Activated naive CD4-positive, alpha-beta T cell (primary cell): ENCODE measurements at places on chromosomes 5 and 9.

DNA sequence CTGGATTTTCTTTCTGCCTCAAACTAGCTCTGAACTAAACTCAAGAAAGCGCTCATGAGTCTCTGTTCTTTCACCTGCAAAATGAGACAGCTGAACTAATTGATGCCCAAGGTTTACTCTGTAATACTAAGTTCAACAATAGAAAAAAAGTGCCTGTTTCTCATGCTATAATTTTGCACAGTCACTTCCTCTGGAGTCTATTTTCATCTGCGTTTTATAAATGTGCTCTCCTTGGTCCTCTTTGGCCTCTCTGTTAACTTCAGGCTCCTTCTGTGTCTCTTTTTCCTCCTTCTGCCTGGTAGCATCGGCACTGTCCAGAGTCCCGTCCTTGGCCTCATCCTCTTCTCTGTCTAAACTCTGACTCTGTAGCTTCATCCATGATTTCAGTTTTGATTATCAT lies 311.9 kb upstream of the TLE4 start:
- DNase-seq: no peak

DNA sequence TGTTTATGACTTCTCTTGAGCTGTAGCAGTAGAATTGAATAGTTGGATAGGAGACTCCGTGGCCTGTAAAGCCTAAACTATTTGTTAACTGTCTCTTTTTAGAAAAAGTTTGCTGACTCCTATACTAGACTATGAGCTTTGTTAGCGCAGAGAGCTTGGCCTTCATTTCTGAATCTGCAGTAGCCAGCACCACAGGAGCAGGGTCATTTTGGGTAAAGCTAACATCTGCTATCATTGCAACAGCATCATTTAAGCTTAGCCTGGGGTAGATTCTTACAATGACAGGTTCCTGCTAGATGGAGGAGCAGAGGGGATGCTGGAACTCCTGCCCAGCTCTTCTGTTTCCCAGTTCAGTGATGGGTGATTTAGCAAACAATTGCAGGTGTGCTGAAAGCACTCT lies 133.7 kb upstream of the ASTN2 start:
- no peak for DNase-seq

- no peak for DNase-seq
Observed at GRCh38 chr5:31641575-31641974, 2.6 kb downstream of the PDZD2 start.

- DNase-seq: no peak
Observed at GRCh38 chr5:163770625-163771024, 265.2 kb downstream of the MAT2B start.

- DNase-seq: no peak
Observed at GRCh38 chr9:76298521-76299144, 95.6 kb downstream of the RFK start.

DNA sequence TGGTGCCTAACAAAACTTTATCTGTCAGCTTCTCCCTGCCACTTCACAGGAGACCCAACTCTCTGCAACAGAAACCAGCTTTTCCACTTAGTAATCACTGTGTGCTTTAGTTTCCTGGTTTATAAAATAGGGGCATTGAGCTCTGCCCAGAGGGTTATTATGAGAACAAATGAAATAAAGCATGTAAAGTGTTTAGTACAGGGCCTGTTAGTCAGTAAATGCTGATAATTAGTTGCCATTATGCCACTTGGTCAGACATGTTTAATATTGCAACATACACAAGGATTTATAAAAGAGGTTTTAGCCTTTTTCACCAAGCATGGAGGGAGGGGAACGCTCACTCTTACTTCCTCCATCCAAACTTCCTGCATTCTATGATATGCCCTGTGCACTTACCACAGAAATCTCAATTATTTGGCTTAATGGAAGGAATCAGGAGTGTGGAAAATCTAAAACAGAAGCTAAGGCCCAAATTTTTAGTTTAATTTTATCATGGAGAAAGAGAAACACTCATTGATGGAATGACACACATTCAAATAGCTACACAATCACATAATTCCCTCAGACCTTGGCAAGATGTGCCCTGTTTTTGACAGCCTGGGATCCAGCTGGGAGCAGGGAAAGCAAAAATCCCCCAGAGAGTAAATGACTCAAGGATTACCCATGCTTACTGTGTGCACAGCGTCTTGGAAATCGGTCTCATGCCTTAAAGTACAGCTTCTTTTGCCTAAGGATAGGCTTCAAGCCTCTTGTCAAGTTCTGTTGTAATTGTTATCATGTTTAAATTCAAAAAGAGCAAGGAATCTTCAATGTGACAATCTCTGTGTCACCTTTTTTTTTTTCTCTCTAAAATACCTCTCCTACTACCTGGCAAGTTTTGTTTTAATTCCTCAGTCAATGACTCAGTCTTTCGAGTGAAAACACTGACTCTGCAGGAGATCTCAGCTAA lies 34.0 kb downstream of the ZNF474 start:
- no peak for DNase-seq

GRCh38 chr9:99556998-99557397 lies 264.7 kb upstream of the NR4A3 start:
- DNase-seq: no peak

- DNase-seq: no peak
Observed at GRCh38 chr5:110951373-110951791, 120.1 kb upstream of the TSLP start.

- no peak for DNase-seq
Observed at GRCh38 chr9:130332384-130332926, 66.9 kb downstream of the HMCN2 start.

DNA sequence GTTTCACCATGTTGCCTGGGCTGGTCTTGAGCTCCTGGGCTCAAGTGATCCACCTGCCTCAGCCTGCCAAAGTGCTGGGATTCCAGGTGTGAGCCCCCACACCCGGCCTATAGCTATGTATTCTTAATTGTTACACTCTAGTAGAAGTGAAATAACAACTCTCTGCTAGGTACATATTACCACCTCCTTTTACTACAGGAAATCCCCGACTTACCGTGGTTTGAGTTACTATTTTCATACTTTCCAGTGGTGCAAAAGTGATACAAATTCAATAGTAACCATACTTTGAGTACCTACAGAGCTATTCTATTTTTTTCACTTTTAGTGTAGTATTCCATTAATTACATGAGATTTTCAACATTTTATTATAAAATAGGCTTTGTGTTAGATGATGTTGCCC lies 719 bp downstream of the ARL14EPL start:
- no peak for DNase-seq

DNA sequence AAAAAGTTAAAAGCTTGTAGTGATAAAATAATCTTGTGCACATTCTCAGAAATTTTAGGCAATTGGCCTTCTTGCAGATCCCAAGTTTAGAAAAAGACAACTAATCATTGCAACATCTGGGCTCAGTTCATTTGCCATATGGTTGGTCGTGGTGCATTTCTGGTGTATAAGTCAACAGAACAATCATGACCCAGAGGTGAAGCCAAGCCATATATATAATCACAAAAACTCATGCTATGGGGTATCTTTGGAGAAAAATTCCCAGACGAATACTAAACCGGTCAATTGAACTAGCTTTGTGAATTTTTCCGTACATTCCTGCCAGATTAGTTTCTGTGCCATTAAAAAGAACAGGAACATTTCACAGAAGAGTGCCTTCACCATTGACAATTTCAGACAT lies 50.3 kb downstream of the FYB1 start:
- no peak for DNase-seq

DNA sequence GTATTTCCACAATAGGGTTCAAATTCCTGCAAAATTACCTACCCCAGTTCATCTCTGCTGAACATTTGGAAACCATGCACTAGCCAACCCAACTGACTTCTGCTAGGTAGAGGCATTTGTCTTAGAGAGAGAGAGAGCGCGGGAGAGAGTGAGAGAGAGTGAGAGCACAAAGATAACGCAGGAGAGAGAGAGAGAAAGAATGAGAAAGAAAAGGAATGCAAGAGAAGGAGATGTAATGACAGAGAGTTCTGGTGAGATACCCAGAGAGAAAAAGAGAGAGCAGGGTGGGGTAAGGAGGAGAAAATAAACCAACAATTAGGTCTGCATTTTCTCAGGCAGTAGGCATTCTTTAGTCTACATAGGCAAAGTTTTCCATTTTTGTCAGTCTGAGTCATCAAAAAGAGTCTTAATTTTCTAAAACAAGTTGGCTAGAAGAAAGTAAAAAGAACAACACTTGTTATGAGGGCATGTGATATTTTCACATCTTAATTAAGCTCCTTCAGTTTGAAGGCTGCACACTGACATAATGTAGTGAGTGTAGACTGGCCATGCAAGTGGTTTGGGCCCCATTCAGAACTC lies 98.2 kb downstream of the MAP1B start:
- no peak for DNase-seq

- no peak for DNase-seq
Observed at GRCh38 chr9:76576344-76576743, 117.4 kb downstream of the GCNT1 start.

GRCh38 chr5:43840424-43841125 lies 237.6 kb downstream of the NNT start:
- no peak for DNase-seq

- DNase-seq: no peak
Observed at GRCh38 chr5:71782771-71783770, 64.0 kb downstream of the CARTPT start.

- DNase-seq: no peak
Observed at GRCh38 chr5:76790632-76791290, 28.1 kb upstream of the F2RL1 start.

DNA sequence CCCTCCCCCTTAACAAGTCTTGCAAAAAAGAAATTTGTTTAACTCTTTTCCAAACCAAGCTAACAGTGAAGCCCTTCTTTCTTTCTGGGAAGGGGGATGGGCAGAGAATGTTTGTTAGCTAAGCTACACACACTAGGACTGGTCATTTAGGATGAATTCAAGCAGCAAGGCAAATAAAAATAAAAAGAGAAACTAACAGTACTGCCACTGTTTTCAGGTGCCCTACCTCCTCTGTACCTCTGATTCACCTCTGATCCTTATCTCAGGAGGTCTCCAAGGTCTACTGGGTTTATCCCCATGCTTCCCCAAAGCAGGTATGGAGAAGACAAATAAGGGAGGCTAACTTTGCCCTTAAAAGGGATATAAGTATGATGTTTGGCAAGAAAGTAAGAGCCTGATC lies 52.9 kb downstream of the ELL2 start:
- DNase-seq: no peak

GRCh38 chr9:87959916-87960581 lies 14.3 kb downstream of the CDK20 start:
- no peak for DNase-seq

GRCh38 chr9:80509358-80509757 lies 937.6 kb downstream of the TLE4 start:
- no peak for DNase-seq

GRCh38 chr5:149550268-149550583 lies 1.0 kb downstream of the CSNK1A1 start:
- no peak for DNase-seq

DNA sequence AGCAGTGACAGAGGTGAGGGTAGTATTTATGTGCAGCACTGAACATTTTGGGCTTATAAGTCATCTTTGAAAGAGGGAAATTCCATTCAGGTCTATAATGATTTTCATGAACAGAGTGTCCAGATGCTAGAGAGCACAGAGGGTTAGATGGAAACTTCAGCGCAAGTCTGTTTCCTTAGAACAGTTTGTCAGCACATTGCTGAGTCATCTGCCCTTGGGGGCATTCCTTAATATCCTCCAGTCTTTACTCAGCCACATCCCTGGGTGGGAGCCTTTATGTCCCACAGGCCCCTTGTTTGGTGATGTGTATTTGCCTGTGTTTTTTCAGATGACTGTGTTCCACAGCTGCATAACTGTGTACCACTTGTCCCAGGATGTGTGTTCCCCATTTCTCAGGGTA lies 138.5 kb upstream of the S1PR3 start:
- DNase-seq: no peak

DNA sequence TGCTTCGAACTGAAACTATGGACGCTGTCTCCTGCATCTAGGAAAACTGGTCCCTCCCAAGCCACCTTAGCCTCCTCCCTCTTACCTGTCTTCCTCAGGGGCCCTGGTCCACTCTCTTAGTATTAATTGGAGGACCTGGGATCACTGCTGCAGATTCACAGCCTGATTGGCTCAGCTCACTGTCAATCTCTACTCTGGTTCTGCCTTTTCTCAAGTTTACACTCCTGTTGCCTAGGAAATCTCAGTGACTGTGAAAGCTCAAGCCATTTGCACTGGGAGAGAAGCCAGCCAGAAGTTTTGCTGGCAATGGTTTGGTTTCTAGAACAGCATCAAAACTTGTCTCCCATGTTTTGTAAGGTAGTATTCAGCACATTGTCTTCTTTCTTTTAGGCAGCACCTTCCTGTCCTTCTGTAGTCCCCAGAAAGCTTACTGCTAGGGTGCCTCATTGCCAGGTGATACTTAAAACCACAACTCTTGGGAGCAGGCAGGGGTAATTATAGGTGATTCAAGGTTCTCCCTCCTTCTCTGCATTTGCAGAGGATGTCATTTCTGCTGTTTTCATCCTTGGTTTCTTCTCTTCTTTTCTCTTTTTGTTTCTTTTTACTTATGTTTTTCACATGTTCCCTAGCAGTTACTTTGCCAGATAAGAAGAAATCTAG lies at the start of gene CAPSL:
Gene CAPSL, minus strand, starts transcription at position 55 of the 660 bp plus-strand sequence. CDS start 17,502 bp downstream, outside the sequence.
- DNase-seq: no peak

- DNase-seq: no peak
Observed at GRCh38 chr5:148807851-148808250, 18.6 kb upstream of the ADRB2 start.

DNA sequence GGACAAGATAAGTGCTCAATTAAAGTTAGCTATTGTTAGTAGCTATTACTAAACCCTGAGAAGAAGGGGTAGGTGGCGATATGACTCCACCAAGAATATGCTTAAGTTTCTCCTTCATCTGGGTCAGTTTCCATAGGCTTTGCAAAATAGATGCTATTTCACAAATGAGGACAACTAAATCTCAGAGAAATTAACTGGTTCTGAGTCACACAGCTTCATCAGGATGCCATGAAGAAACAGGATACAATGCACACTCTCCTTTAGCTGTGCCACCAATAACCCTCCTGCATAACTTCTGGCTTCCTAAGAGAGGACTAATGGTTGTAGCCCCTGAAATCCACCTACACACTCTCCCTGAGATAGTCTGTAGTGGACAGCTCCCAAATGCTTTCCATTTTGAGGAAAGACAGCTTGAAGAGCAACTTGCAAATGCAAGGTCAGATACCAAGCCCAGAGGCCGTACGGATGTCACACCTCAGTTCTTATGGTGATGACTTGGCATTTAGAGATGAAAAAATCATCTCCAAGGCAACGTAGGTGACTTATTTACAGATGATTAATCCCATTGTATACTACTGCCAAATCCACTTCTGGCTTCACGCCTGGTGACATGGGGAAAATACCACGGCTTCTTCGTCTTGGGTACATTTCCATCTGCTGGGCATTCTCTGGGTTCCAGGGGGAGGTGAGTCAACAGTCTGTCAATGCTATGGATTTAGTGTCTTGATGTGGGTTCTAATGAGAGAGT lies 251.4 kb upstream of the IL12B start:
- no peak for DNase-seq

DNA sequence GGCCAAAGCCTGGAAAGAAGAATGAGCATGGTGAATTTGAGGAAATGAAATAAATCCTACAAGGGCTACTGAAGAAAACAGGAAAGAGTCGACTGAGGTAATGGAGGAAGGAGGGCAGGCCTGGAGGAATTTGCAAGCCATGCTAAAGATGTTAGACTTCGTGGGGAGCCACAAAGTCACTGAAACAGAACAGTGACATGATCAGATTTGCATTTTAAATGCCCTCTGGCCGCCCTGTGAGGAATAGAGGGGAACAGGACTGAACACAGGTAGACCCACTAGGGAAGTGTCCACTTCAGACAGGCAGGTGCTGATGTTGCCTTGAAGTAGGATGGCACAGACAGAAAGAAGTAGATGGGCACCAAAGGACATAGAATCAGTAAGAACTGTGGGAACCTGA lies 42.8 kb upstream of the RLN1 start:
- DNase-seq: no peak
